SK-MEL-5 (cell line): ENCODE measurements at places on chromosomes 7 and 10.

GRCh38 chr7:157482025-157482424 is 145.2 kb downstream of the DNAJB6 start:
- no peak for DNase-seq

GRCh38 chr7:151993977-151994676 is 31.3 kb upstream of the GALNT11 start:
- no peak for DNase-seq

- no peak for DNase-seq
Measured at GRCh38 chr10:32065856-32066255, 9.6 kb upstream of the KIF5B start.

- no peak for DNase-seq
Measured at GRCh38 chr7:137878333-137878961, 31.7 kb upstream of the DGKI start.

- DNase-seq = no peak
Measured at GRCh38 chr10:116870949-116871348, 21.6 kb downstream of the ENO4 start.

GRCh38 chr10:108434559-108435252 is 1270.2 kb upstream of the SORCS1 start:
- DNase-seq = no peak
